ENCODE measurements at places on chromosomes 12 and 14. TPM values are rescaled to one million over a fixed set of nuclear protein-coding genes. Genes with fewer than 3 reads are reported as not detected.

DNA sequence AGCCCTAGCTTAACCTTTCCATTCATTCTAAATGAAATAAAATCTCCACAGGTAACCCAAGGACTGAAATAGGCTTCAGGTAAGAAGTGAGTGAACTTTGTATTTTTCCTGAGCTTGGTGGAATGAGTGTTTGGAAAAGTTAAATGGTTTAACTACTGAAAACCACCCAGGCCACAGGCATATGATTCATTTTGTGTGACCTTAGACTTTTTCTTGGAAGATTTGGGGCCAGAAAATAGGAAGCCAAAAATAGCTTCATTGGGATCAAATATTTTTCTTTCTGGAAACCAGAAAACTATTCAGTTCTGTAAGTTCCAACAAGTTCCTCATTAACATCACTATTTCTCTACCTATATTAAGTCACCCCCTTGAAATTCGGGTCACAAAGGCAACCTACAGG, 212.6 kb downstream of the PCNX1 start:
- no peak for DNase-seq

- DNase-seq = no peak
Measured at GRCh38 chr14:51117593-51117992, 22.7 kb upstream of the TRIM9 start.

Gene ST8SIA1
- total RNA-seq = 11.1 TPM

Gene ERP27
- total RNA-seq = 21.8 TPM

DNA sequence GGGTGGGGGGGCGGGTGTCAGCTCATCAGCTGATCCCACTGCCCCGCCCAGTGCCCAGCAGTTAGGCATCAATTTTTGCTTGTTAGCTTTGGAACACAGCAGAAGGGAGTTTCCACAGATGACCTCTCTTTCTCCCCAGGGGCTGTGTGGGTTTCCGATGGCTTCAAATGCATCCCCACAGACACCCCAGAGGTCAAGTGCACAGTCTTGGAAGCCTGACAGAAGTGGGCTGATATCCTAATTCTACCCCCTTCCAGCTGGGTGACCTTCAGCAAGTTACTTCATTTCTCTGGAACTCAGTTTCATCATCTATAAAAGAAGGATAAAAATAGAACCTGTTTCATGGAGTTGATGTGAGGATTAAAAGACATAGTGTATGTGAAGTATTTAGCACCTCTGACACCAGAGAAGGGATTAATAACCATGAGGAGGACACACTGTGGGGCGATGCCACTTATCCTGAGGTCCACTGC, 22.0 kb downstream of the TTC9 start:
- DNase-seq = no peak

DNA sequence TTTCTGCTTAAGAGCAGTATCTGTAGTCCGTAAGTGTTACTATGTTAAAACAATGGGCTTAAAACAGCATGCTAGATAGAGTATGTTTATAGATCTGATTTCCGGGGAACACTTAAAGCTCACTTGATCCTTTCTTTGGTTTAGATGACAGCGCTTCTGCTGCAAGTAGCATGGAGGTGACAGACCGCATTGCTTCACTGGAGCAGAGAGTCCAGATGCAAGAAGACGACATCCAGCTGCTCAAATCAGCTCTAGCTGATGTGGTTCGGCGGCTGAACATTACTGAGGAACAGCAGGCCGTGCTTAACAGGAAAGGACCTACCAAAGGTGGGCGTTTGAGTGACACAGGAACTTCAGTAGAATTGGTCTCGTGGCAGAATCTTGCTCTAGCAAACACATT, 57.5 kb downstream of the EML1 start:
- no peak for DNase-seq

DNA sequence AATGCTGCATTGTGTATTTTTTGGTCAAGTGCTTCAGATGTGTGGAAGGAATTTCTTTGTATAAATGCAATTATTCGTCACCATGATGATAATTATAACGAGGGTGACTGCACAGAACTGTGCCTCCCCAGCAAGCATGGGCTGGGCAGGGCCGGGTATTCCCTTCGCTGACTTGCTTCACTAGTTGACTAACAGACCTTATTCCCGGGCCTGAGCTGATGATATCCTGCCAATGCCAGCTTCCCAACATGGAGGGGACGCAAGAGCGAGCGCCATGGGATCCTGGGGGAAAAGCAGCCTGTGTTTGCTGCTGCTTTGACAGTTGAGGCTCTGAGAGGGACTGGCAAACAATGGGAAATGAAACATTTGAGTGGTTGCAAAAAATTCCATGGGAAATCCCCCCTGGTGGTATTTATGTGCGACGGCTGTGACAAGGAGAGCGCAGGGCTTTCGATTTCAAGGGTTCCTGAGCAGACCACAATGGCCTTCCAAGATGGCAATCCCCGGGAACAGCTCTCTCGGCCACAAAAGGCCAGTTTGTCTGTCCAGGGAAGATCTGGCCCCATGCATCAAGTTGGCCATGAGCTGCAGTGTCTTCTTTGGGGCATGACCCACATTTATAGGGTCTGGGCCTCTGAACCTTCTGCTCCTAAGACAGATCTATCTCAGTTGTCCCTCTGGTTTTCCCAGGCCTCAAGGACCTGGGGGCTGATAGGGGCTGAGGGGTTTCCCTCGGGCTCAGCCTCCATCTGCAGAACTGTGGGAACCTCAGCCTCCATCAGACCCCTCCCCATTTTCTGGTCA, 21.9 kb upstream of the MAP1LC3B2 start:
- DNase-seq = no peak

GRCh38 chr12:57817261-57817989, 1.1 kb downstream of the AVIL start:
- no peak for DNase-seq

DNA sequence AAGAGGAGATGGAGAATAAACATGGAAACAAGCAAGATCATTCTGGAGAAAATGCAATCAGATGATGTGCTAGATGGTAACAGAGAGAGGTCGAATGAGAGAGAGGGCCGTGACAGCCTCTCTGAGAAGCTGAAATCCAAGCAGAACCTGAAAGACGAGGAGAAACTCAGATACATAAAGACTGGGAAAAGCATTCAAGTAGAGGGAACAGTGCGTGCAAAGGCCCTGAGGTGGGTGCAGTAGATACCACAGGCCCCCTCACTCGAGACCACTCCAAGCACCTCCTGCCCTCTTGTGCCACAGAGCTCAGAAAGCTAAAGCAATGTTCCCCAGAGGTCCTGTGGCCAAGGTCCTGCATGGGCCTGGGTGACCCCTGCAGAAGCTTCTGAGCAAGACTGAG, 54.8 kb upstream of the DLK1 start:
- DNase-seq = no peak

DNA sequence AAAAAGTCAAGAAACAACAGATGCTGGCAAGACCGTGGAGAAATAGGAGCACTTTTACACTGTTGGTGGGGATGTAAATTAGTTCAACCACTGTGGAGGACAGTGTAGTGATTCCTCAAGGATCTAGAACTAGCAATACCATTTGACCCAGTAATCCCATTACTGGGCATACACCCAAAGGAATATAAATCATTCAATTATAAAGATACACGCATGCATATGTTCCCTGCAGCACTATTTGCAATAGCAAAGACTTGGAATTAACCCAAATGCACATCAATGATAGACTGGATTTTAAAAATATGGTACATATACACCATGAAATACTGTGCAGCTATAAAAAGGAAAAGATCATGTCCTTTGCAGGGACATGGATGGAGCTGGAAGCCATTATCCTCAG, 18.0 kb upstream of the CATSPERB start:
- no peak for DNase-seq

DNA sequence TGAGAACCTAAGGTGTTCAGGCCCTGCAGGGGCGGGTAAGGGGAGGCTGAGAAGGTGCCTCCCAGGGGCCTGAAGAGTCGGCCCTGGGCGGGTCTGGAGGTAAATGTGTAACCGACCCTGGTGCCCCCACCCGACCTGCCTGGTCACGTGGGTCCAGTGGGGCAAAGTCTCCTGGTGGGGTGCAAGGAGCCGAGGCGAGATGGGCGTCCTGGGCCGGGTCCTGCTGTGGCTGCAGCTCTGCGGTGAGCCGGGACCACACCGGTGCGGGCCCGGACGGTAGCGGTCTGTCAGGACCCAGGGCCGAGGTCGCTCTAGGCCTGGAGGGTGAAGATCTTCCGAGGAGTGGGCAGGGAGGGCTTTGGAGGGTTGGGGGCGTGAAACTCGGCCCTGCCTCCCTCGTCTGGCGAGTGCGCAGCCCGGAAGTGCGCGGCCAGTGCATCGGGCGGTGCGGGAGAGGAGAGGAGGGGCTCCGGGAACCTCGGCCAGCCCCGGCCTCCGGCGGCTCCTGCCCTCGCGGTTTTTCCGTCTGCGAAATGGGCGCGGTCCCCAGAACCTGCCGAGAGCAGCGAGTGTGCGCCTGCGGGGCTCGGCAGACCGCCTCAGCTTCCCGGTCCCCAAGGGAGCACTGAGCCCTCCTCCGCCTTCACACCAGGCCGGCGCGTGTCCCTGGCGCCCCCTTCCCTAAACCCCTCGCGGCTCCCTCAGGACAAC, at the start of gene AMN:
Gene AMN, plus strand, starts transcription at position 174 of the 711 bp plus-strand sequence. Its CDS starts 26 bp downstream, at position 200.
- DNase-seq = no peak

- DNase-seq = no peak
Measured at GRCh38 chr12:54009171-54010052, 627 bp downstream of the HOXC8 start.

Gene TMTC2
- total RNA-seq = 4.2 TPM

DNA sequence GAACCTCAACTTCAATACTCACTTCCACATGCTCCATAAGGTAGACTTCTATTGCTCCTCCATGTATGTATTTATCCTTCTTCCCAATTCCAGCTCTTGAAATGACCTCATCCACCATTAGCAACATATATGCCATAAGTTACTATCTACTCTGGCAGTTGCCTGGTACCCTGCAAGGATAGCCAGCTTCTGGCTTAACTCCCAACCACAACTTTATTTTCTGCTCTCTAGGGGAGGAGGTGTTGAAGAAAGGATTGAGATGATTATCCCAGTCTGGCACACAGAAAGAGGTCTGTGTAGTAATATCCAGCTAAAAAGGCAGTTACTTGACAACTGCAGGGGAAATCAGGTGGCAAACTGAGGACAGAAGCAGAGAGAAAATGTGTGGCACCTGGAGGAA, 71.5 kb upstream of the MDM1 start:
- no peak for DNase-seq

Gene RPL10L
- total RNA-seq = not detected

DNA sequence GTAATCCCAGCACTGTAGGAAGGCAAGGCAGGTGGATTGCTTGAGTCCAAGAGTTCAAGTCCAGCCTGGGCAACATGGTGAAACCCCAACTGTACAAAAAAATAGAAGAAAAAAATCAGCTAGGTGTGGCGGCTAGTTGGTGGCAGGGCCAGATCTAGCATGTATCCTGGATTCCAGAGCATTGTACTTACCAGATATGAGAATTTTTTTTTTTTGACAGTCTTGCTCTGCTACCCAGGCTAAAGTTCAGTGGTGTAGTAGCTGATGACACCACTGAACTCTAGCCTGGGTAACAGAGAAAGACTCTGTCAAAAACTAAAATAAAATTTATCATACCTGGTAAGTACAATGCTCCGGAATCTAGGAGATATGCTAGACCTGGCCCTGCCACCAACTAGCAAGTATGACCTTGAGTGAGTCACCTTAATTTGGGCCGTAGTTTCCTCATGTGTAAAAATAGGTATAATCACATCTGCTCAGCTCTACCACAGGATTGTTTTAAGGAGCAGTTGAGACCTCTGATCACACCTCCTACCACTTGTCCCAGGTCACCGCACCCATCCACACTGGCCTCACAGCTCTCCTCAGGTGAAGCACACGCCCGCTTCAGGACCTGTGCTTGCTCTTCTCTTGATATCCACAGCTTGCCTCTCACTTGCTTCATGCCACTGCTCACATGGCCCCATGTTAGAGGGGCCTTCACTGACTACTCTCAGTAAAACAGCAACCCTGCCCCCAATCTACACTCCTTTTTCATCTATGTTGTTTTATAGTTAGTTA, 140.2 kb downstream of the STXBP6 start:
- DNase-seq = no peak

GRCh38 chr12:96862326-96862725, 44.7 kb upstream of the NEDD1 start:
- no peak for DNase-seq

Gene SLC38A1
- total RNA-seq = 286 TPM

DNA sequence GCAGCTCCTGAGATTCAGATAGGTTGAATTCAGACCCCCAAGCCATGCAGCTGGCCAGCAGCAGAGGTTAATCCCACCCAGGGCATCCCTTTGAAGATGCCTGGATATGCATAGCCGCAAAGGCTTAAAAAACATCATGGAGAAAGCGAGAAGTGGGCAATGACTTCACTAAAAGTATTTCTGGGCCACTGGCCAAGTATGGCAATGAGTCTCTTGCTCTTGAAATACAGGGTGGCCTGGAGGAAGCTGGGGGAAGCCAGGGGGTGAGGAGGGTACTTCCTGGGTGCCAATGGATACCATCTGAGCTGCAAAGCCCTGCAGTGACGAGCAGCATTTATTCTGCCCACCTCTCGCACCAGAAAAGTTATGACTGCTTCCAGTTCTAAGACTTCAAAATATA, 539.3 kb upstream of the TBX3 start:
- no peak for DNase-seq

DNA sequence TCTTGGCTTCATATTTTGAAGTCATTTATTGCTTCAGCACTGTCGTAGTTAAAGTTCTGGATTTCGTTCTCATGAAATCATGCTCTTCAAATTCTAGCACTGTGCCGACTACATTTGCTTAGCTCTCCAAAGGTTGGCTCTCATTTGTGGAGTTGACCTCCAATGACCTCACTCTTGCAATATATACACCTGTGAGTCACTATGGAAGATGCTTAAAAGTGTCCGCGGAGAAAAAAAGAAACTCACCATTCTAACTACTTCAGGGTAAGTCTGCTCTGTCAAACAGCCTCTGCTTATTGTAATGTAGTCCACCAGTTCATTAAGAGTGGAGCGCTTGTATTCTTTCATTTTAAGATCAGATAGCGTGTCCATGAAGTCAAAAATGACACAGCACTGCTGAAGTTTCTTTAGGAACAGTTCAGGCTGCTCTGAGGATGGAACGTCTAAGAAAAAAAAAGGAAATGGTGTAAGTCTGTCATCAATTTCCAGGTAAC, 89.7 kb downstream of the PPP2R5E start:
- no peak for DNase-seq

- no peak for DNase-seq
Measured at GRCh38 chr14:57962325-57963035, 96.6 kb upstream of the SLC35F4 start.

DNA sequence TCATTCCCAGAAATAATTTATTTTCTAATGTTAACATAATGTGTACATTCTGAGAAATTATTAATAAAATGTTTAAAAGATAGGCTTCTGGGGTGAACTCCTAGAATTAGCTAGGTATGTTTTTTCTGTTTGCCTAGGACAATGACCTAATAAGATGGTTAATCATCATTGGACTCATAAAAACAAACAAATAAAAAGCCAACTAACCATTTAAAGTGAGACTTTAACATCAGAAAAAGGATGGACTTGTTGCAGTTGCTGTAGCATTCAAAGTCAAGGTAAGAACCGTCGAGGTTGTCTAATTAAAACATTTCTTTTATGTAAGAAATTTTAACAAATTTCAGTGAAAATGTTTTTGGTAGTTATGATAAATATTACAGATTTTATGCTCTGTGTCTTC, at the start of gene SLCO1B3:
Gene SLCO1B3, plus strand, starts transcription at position 219 of the 400 bp plus-strand sequence. CDS start 5,034 bp downstream, outside the sequence.
- DNase-seq = no peak

- DNase-seq = no peak
Measured at GRCh38 chr14:105083926-105084685, 18.9 kb upstream of the GPR132 start.
